ENCODE measurements at places on chromosomes 3 and 15.

DNA sequence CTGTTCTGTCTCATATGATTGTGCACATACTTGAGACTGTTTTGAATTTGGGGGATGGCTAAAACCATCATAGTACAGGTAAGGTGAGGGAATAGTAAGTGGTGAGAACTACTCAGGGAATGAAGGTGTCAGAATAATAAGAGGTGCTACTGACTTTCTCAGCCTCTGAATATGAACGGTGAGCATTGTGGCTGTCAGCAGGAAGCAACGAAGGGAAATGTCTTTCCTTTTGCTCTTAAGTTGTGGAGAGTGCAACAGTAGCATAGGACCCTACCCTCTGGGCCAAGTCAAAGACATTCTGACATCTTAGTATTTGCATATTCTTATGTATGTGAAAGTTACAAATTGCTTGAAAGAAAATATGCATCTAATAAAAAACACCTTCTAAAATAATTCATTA is 5.1 kb downstream of the CCR5 start:
- DNase-seq: no peak

DNA sequence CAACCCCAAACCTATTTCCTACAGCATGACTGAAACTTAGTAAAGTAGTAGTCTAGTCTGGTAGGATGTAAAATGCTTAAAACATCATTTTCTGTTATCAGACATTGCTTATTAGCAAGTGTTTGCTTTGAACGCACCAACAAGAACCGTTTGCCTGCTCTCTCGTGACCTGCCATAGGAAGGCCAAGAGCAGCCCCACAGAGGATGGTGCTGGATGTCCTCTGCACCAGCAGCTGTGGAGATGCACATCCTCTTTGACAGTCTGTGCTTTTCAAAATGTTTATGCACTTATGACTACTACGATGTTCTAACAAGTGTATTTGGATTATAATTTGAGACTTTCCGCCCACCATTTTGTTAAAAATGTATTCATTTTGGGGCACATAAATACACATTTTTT is 59.6 kb downstream of the PDE8A start:
- DNase-seq: no peak

GRCh38 chr3:13515786-13516759 is 32.9 kb upstream of the FBLN2 start:
- no peak for DNase-seq

DNA sequence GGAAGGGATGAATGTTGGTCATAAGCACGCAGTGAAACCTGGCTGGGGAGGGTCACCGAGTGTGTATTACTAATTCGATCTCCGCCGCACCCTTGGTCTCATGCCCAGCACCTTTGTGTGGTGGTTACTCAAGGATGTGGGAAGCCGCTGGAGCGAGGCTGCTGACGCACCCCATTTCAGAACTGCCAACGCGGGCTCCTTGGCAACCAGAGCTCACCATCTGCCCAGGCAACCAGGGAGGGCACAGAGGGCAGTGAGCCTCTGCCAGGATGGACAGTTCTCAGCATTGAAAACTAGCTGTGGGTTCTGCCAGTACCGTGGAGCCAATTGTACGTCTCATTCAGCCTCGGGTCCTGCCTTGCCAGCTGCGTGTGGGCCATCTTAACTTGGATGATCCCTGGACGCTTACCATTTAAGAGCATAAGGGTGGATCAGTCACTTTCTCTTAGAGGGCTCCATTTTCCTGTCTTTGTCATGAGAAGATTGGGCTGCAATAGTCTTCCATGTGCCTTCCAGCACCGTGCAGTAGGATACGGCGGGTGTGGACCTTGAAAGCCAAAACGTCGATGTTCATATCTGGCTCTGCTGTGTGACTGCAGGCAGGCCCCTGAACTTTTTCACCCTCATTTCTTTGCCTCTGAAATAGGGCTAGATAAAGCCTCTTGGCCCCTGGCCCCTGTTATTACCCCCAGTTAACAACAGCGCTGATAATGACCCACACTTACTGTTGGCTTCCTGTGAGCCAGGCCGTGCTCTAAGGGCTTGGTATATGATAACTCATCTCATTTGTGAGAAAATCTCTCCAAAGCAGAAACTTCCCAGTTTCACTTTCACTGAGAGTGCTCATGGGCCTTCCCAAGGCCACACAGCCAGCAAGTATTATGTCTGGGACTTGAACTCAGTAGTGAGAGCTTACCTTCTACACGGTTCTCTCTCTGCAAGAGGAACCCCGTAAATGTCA is 238.8 kb downstream of the OPA1 start:
- no peak for DNase-seq

DNA sequence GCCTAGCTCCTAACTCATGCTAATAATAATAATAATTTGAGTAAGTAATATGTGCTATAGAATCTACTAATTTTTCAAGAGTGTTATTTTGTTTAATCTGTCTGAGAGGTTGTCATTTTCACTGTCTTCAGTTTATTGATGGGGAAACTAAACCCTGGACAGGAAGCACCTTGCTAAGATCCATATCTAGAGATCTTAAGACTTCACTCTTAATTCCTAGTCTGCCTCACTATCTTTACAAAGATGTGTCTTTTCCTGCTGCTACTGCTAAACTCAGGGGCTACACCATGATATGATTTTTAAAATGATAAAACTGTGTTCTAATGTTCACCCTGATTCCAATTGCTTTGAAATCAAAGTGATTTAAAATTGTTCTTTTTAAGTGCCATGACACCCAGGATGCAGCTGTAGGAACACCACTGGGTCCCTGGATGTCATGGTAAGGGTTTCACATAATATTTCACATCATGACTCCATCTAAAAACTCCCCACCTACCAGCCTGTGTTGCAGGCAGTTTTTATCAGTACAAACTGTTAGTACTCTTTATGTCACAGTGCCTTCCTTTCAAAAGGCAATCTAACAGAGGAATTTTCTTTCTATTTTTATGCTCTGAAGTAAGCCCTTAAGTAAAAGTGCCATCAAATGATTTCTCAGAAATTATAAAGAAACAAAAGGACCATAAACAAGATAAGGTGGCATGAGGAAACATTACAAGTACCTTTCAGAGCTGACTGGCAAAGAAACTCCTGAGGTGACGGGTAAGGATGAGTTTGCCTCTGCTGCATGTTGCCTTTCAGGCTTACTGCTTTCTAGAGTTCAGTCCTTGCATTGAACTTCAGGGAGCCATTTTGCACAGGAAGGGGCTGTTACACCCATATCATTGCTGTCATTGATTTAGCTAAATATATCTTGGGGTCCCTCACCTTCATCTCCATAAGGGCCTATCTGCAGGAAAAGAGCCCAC is 160.1 kb upstream of the SATB1 start:
- no peak for DNase-seq

- DNase-seq: no peak
Observed at GRCh38 chr3:175015056-175015635, 156.0 kb downstream of the NAALADL2 start.

GRCh38 chr15:44715142-44715796 is 4.0 kb downstream of the B2M start:
- no peak for DNase-seq

GRCh38 chr15:90869601-90870353 is 1.4 kb downstream of the FURIN start:
- DNase-seq: no peak

DNA sequence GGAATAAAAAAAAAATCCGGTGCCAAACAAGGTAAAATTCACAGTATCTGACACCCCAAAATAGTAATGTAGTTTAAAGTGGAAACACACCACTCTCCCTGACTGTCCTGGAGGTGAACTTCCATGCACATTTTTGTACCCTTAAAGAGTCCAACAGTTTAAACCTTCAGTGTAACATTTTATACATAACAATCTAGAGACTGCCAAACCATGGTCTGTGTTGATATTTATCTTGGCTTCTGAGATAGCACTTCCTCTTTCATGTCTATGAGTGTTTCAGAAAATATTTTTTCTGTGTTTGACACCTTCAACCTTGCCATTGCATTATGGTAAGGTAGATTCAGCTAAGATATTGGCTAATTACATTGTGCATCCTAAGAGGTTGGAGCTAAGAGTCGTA is 13.9 kb downstream of the TMEM45A start:
- no peak for DNase-seq

DNA sequence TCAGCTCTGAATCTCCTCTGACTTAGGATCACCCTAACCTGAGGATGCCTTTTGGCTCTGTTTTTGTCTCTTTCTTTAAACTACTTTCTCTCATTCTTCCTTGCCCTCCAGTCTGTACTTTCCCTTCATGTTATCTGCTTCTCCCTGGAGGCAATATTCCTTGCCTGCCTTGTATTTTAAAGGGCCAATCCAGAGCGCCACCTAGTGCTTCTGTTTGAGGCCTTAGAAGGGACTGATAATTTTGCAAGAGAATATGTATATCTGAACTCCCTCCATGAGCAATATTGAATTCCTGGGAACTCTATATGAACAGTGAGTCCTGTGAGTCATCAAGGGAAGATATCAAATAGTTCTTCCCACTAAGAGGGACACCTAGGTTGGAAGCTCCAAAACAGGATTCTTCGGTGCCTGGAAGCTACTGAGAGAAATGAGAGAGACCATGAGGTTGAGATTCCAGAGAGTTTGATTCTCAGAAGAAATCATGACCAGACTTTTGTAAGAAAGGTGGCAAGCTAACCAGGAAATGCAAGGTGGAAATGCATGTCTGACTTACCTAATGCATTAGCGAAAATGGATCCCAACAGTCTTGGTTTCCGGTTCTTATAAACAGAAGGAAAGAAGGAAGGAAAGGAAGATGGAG is 203.8 kb upstream of the CD96 start:
- DNase-seq: no peak

GRCh38 chr3:20668411-20668810 is 482.4 kb upstream of the SGO1 start:
- DNase-seq: no peak

- no peak for DNase-seq
Observed at GRCh38 chr3:72669224-72669623, 179.0 kb downstream of the SHQ1 start.

DNA sequence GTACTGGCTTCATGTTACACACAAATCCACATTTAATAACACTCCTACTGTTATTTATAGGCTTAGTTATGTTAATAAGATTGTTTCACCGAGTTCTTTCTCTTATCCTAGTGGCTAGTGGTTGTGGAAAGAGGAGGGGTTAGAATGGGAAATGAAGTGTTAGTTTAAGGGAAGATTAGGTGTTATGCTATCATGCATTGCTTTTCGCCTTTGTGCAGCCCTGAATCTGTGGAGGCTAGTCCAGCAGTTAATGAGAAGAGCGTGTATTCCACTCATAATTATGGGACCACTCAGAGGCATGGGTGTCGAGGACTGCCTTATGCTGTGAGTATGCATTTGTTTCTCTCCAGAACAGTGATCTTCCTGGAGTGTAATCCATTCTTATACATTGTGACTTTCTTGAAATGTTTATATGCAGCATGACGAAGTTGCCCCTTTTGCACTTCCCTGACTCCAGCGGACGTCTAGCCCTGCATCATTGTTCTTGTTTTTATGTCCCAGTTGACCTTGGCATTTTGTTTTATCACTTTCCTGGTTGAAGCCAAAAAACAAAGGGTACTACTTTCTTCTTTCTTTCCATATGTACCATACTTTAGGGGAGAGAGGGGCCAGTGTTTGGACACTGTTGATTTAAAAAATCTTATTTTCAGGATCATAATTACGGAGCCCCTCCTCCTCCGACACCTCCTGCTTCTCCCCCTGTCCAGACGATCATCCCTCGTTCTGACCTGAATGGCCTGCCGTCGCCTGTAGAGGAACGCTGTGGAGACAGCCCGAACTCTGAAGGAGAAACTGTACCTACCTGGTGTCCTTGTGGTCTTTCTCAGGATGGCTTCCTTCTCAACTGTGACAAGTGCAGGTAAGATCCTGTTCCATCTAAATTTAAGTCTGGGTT is 36.5 kb downstream of the SETD5 start:
- DNase-seq: no peak

- no peak for DNase-seq
Observed at GRCh38 chr3:61807865-61808276, 246.5 kb downstream of the PTPRG start.

DNA sequence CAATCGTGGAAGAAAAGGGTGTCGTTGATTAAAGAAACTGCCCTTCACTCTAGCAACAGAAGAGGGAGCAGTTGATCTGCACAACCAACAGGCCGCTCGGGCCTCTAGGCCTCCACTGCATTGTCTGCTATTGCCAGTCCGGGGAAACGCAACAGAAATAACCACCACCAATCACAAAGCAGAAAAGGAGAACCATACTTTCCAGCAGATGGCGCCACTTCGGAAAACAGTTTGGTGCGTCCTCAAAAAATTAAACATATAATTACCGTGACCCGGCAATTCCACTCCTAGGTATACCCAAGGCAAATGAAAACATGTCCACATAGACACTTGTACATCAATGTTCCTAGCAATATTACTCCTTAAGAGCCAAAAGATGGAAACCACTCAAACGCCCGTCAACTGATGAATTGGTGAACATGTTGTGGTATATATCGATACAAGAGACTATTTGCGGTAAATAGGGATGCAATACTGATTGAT is 154.1 kb downstream of the TJP1 start:
- no peak for DNase-seq

DNA sequence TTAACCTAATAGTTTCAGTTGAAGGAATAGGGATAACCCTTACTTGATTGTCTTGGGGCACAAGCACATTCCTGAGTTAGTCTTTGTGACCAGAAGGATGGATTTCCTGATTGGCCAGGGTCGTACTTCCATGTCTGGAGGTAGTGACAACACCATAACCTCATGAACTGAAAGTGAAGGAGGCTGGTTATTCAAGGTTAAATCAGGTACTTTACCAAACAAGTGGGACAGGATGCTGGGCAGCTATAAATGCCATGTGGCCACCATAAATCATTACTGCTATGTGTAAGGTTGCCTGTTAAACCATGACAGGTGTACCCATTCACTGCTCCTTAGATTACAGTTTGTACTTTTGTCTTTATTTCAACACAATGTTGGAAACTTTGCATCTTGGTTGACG is 128.3 kb upstream of the SAMMSON start:
- DNase-seq: no peak

DNA sequence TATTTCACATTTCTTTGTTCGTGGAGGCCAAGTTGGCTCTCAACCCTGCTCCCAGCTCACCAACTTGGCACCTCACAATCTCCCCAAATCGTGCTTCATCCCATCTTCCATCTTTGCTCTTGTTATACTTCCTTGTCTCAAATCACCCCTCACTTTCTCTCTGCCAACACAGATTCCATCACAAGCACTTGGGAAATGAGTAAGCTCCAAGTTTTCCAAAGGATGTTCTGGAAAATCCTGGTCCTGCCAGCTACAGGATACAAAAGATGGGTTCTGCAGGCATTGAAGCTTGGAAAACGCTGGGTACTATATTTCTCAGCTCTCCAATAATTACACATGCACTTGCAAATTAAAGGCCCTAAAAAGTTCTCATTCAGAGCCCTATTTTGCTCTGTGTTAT is 4.1 kb upstream of the TM4SF4 start:
- no peak for DNase-seq

DNA sequence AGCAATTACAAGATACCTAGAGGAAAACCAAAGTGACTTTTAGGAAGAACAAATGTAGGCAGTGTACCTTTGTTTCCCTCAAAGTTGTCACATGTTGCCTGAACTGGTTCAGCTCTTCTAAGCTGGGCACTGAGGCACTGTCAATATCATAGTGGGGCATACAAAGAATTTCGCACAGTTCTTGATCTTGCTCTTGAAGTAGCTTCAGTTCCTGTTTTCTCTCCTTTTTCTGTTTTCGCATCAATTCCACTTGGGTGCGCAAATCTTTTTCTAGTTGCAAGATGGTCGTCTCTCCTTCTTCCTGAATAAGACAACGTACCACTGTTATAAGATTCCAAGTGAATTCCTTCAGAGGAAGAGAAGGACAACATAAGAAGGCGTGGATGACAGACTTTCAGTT is 12.7 kb downstream of the PRC1 start:
- DNase-seq: no peak

Measured in cortex of kidney (tissue), 1 donor.